ENCODE measurements at places on chromosomes 3 and 15. TPM values are rescaled to one million over a fixed set of nuclear protein-coding genes. Genes with fewer than 3 reads are reported as not detected.

GOLGA8S gene
- 0.33 TPM for total RNA-seq

GPR171 gene
- total RNA-seq, result not detected

PLD1 gene
- 0.89 TPM for total RNA-seq

GRCh38 chr3:197003461-197004385 lies 25.9 kb downstream of the MELTF start:
- no peaks in the 10 kb centered on the region for H3K27me3 ChIP-seq
- peak overlapping the region; percentile 93 for H3K27ac ChIP-seq

DNA sequence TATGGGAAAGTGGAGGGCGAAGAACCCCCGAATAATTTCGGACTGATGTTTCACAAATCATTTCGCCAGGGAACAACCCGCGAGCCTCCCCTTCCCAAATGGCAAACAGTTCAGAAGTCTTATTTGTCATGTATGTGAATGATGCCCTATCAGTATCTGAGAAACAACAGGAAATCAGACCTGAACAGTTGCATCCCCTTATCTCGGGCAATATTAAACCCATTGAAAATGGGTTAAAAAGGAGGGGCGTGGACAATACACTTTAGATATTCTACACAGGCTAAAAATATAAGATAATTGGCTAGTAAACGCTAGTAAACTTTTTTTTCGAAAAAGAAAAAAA lies 1003.3 kb upstream of the NR2F2 start:
- H3K27ac ChIP-seq, result no peak overlapping the region
- H3K4me3 ChIP-seq, result peak overlapping the region; percentile 87
- H3K36me3 ChIP-seq, result no peaks in the 10 kb centered on the region
- H3K4me1 ChIP-seq, result peaks cover 36% of the 10 kb centered on the region
- DNase-seq, result no peak

ADCY5 gene
- 2.2 TPM for total RNA-seq

GRCh38 chr15:62087671-62088352 lies 21.0 kb downstream of the C2CD4A start:
- H3K27ac ChIP-seq, result no peak overlapping the region
- no peaks in the 10 kb centered on the region for H3K27me3 ChIP-seq
- no peaks in the 10 kb centered on the region for H3K36me3 ChIP-seq
- no peak overlapping the region for H3K4me3 ChIP-seq
- H3K4me1 ChIP-seq, result peaks cover 19% of the 10 kb centered on the region

KBTBD8 gene
- total RNA-seq, result 9.9 TPM

INSYN1 gene
- 9.6 TPM for total RNA-seq

ATP10A gene
- total RNA-seq, result 4.9 TPM

RNF13 gene
- 29.9 TPM for total RNA-seq

PXYLP1 gene
- total RNA-seq, result 33.5 TPM

GRCh38 chr15:71375934-71376333 lies 260.7 kb downstream of the THSD4 start:
- DNase-seq, result no peak
- H3K4me1 ChIP-seq, result peaks cover 4% of the 10 kb centered on the region
- H3K27me3 ChIP-seq, result peaks cover 1% of the 10 kb centered on the region
- no peak overlapping the region for H3K27ac ChIP-seq

DNA sequence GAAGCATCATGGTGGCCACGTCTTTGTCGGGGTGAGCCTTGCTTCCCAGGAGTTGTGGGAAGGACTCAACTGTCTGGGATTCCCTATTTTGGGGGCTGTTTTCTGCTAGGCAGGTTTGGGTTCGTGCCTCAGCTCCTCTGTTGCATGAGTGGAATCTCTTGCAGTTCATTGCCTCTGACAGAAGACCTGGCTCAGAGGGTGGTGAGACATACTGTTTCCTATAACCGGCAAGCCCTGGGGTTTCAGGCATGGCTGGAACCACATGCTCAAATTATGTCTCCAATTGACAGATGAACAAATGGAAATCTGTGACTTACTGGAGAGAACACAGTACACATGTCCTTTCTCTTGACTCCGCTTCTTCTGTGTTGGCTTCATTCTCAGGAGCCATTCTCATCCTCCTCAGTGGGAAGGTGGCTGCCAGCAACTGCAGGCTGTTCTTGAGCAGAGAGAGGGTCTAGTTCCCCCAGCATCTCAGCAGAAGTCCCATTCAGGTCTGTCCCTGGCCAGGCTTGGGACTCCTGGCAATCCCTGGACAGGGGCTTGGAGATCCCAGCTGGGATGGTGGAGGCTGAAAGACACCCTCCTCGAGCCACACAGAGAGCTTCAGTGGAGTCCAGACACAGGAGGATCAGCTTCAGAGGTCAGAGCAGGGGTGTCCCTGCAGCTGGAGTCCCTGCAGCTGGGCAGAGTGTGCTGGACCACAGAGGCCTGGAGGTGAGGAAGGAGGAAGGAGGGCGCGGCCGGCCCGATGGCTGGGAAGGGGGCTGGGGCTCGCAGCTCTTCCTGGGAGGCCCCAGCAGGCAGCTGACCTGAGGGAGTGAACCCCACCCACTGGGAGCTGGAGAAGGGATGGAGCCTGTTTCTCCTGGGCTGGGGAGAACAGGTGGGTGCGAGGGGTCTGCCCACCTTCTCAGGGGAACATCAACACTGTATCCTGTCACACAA lies 97.6 kb downstream of the LSM3 start:
- H3K36me3 ChIP-seq, result no peaks in the 10 kb centered on the region
- peaks cover 5% of the 10 kb centered on the region for H3K4me1 ChIP-seq
- no peaks in the 10 kb centered on the region for H3K27me3 ChIP-seq
- H3K27ac ChIP-seq, result no peak overlapping the region
- H3K4me3 ChIP-seq, result no peak overlapping the region

- H3K27me3 ChIP-seq, result no peaks in the 10 kb centered on the region
- no peak overlapping the region for H3K27ac ChIP-seq
- H3K4me1 ChIP-seq, result no peaks in the 10 kb centered on the region
Observed at GRCh38 chr3:60948488-60948887, 302.8 kb downstream of the FHIT start.

SCAP gene
- total RNA-seq, result 103 TPM

SLCO3A1 gene
- 6.3 TPM for total RNA-seq

Measured in neural crest cell (in vitro differentiated cells).